Right renal cortex interstitium (tissue), 3 donors: ENCODE measurements at places on chromosomes 12 and 14.

DNA sequence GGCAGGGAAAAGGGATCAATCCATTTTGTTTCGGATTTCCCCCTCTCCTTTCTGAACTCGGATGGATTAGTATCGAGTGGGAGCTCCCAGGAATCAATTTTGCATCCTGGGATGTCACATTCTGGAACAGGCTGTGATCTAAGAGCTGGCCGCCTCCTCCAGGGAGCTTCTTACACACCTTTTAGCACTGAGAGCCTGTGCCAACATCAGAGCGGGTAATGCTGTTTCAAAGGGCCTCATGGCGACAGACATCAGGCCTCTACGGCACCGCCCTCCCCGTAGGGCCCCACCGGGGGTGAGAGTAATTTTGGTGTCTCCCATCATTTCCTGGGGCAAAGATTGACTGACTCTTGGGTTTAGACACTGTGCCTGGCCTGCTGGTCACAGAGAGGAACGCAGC is 2.7 kb downstream of the GALNT9 start:
- DNase-seq, result no peak

DNA sequence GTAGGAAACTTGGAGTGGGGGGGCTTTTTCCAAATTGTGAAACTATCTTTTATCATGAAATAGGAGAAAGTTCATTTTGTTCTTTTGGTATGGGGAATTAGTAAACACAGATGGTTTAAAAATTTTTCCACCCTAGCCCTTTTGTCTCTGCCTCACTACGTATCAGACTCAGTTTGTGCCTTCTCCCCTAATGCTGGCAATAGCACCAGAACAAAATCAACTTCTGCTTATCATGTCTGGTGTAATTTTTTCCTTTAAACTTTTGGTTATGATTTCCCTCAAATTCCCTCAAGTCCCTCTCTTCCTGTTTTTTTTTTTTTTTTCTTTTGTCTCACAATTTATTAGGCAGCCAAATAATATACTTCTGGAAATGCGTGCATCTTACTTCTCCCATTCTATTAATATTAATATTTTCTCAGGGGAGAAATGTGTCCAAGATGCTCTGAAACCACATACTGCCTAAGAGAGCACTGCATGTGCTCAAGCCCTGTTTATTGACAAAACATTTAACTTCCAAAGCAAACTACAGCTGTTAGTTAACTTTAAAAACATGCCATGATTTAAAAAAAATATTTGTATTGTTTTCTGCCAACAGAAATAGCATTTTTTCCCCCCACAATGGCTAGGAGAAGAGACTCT is 35.4 kb downstream of the TESPA1 start:
- no peak for DNase-seq

GRCh38 chr12:13171921-13172859 is 24.3 kb upstream of the EMP1 start:
- DNase-seq, result no peak

DNA sequence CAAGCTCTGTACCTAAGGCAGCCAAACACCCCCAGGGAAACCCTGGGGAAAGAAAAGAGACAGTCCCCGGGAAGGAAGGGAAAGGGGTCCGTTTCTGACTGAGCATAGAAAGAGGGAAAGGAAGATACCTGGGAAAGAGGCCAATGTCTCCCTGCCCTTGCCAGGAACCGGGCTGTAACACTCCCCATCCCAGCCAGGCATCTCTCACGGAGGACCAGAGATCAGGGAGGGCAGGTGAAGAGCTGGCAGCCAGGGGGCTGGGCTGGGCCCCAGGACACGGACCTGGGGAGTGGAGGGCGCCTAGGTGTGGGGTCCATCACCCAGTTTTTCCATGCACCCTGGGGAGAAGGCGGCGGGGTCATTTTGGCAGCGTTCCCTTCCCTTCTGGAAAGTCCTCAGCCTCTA is 18.9 kb upstream of the PLEKHH1 start:
- DNase-seq, result no peak

- peak; percentile 30 for DNase-seq
These were observed 23.9 kb downstream of the GNG2 start for GRCh38 chr14:51884086-51884927.

DNA sequence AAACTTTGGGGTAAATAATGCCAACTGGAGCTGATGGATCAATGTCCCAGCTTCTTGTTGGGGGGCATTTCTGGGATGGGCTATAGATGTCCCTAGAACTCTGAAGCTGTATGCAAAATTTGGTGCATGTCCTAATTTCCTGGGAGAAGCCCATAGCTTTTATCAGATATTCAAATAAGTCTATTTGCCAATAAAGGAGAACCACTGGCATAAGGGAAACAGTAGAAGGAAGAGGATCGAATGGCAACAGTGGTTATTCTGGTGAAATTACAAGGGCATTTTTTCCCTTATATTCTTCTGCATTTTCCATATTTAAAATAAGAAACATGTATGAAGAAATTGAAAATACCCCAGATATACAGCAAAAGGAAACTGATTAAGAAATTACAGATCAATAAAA is 34.2 kb downstream of the PSMA6 start:
- DNase-seq, result no peak

DNA sequence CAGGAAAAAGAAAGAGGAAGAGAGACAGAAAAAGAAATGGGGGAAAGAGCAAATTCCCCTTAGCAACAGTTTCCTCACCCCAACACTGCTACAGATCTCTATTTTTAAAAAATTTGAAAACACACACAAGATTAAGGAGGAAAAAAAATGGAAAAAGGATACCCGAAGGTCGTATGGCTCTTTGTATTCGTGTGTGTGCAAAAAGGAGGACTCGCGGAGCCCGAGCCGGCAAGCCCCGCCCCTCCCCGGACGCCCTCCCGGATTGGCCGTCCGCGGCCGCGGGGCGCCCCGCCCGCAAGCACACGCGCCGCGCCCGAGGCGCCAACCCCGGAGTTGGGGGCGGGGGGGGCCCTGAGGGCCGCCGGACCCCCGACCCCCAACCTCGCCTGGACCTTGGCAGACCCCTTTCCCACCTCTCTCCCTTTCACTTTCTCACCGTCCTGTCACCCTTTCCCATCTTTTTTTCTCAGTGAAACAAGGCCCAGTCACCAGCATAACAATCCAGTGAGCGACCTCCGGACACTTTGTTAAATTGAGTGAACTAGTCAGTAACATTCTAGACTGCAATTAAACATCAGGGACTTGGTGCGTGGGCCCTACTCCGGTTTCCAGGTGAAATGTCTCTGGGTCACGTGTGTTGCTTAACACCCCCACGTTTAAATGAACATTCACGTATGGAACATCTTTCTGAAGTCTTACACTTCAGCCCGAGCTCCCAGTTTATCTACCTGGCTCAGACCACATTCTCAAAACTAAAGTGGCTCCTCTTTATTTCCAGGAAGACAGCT is at the start of gene C14orf93:
C14orf93 (minus strand) TSS at position 205 of the 788 bp plus-strand sequence. CDS start 11,120 bp downstream, outside the sequence.
- no peak for DNase-seq

DNA sequence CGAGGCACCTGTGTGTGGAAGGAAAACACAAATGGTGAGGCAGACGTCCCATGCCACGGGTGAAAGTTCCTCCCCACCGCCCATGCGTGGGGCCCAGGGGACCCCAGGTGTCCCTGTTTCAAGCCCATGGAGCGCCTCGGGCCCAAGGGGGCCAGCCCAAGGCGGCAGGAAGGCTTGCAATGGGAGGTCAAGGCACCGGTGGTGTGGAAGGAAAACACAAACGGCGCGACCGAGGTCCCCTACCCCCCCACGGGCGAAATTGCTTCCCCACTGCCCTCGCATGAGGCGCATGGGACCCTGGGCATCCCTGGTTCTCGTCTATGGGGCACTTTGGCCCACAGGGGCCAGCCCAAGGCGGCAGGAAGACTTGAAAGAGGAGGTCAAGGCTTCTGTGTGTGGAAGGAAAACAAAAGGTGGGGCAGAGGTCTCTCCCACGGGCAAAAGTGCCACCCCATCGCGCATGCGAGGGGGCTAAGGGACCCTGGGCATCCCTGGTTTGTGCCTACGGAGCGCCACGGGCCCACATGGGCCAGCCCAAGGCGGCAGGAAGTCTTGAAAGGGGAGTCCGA is 379.4 kb downstream of the ALG10 start:
- no peak for DNase-seq

- no peak for DNase-seq
These were observed 73.4 kb upstream of the ANO4 start for GRCh38 chr12:100721169-100721568.

DNA sequence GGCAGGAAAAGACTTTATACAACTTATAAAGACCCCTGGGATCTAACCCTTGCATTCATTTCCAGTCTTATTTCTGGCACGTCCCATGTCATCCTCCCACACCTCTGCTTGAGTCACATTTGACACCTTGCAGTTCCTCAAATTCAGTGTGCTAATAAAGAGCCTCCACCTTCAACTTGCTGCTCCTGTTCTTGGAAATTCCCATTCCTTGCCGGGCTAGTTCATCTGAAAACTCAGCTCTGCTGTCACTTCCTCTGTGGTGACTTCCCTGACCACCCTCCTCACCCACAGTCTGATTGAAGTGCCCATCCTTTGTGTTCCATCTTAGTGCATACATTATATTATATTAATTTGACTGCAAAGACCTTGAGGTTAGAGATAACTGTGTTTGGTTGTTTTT is 37.4 kb upstream of the PSMA6 start:
- DNase-seq, result no peak

DNA sequence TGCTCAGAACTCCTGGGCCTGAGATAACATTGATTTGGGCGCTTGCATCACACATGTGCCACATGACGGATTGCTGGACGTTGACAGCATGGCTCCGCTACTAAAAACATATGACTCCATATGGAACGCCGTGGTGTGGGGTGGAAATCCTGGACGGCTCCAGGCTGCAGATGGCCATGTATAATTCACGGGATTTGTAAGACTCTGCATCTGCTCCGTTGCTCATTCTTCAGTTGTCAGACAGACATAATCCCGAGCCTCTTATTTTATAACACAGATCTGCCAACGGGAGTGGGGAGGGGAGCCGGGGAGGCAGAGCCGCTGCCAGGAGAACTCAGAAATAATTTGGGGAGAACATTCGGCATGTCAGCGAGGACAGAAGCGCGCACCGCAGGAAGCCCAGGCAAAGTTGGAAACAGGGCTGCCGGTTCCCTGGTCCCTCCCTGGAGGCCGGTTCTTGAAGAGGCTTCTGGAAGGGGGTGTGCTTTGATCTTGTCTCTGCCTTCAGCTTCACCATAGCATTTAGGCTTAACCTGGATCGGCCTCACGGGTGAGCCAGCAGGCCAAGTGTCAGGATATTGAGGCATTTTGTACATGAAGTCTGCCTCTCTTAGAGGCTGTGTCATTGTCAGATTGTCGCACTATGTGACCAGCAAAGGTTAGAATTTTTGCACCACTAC is 45.8 kb upstream of the MYL2 start:
- DNase-seq, result no peak

DNA sequence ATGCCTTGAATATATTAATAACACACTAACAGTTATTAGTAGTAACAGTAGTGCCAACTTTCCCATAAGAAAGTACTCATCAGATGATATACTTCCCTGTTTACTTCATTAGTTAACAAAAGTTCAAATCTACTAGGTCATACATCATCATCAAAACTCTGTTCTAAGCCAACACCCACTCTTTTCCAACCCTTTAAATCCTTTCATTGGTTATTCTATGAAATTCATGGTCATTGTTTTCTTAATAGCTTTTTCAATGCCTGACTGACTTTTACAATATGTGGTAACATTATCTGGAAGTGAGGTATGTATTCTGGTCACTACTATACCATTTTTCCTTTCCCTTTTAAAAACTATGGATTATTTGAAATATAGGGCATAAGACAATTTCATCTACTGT is 9.7 kb downstream of the NTS start:
- DNase-seq, result no peak

- no peak for DNase-seq
These were observed 83.8 kb upstream of the DNM1L start for GRCh38 chr12:32595251-32595650.

- DNase-seq, result no peak
These were observed 124.6 kb upstream of the FRMD6 start for GRCh38 chr14:51527073-51527472.

- DNase-seq, result no peak
These were observed 13.5 kb upstream of the GTF2A1 start for GRCh38 chr14:81234278-81234677.

- no peak for DNase-seq
These were observed 60.1 kb upstream of the RESF1 start for GRCh38 chr12:31899109-31899508.

DNA sequence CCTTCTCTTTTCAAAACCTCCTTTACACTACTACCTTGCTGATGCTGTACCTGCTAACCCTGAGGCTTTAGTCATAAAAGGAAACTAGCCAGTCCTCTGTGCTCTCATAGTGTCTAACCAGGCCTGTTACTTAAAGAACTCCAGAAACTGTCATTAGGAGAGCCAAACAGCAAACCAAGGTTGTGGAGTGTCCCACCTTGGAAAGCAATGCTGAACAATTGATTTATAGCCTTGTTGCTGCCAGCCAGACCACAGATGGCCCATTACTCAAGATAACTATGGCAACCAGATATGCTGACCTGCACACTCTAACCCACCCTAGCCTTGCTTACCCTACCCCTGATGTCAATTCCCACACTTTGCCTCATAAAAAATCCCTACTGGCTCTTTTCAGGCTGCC is 26.5 kb upstream of the BCAT1 start:
- DNase-seq, result no peak

DNA sequence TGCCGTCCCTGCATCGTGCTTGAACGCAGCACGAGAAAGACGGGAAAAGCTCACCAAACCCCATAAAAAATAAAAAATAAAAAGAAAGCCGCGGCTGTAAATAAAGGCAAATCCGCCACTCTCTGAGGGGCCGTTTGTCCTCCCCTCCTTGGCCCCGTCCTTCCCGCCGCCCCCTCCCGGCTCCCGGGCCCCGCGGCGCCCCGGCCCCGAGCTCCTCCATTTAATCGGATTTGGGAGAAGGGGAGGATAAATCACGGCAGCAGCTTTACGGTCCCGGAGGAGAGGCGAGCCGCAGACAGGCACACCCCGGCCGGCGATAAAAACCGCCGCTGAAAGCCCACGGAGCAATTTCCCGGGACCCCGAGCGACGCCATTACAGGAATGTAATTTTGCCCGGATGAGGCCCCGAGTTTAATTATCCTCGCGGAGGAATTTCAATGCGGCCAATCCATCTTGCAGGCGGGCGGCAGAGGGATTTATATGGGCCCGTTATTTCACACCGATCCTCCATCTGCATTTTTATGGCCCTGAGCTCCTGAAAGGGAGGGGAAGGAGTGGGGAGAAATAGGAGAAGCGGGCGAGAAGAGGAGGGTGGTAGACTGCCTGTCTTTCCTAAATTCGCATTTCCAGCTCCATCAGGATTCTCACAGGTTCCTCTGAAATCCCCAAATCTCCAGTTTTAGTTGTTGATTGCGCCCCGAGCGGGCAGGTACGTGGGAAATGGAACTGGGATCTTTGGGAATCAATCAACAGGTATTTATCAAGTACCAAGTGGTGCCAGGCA is 1.3 kb upstream of the ATP5MC2 start:
- peak; percentile 68 for DNase-seq

DNA sequence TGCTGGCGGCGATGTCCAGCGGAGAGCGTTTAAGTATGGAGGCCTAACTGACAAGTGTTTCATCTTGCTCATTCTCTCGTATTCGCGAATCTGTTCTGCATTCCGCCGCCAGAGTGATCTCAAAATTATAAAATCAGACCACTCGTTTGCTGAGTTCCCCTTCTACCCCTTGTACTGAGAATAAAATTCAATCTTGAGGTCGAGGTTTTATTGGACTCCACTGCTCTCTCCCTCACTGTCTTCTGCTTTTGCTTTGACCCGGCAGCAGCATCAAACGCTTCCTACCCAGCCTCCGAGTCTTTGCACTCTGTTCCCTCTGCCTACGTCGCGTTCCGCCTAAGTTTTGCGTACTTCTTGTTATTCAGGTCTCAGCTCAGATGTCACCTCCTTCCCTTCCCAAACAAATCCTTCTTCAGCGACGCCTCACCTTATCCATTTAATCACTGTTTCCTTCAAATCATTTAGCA is 462 bp downstream of the KNTC1 start:
- no peak for DNase-seq

GRCh38 chr14:95467232-95467631 is 49.2 kb downstream of the SYNE3 start:
- no peak for DNase-seq
